Endothelial cell of umbilical vein (primary cell): ENCODE measurements at places on chromosomes 4 and X.

GRCh38 chr4:38724475-38724808 lies 58.3 kb downstream of the TLR10 start:
- DNase-seq = no peak

DNA sequence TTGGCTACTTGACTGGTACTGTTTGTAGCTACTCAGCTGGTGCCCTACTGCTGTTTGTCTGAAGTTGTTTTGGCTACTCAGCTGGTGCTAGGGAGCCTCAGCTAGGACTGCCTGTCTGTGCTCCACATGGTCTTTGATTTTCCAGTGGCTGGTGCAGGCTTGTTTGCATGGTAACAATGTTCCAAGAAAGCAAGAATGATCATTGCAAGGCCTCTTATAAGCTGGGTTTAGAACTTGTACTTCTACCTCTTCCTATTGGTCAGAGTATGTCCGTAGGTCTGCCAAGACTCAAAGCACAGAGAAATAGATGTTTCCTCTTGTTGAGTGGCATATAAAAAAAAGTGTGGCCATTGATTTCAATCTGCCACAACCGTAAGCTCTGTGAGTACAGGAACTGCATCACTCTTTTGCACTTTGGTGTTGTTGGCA lies 17.6 kb downstream of the NFKB1 start:
- no peak for DNase-seq

DNA sequence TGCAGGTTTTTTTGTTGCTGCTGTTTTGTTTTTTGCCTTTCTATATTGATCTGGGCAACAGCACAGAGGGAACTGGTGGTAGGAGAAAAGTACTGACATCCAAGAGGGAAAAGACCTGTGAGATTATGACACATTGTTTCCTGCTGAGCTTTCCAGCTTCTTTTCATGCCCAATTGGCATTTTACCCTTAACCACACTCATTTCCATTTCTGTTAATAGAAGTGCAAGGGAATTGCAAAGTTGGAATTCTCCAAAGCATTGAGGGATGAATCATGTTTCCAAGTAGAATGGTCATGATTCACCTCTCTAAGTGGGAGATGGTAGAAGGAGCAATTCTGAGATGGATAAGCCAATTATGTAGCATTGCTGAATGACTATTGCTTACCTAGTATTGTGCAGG lies 161.5 kb downstream of the PPARGC1A start:
- DNase-seq = no peak

DNA sequence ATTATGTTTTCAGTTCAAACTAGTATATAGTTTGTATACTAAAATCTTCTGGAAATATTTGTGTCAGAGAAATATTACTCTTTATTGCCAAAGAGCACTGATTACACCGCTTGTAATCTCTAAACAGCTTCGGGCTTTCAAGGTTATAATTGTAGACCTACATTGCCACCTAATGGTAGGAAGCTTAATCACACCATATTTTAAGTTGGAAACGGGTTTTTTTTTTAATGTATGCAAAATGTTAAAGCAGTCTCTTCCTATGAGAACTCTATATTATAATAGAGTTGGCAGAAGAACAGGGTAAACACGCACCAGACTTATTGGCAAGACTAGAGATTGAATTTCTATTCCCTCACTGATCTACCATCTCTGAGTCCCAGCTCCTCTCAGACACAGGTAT lies 19.5 kb upstream of the NFXL1 start:
- peak; percentile 45 for DNase-seq

- DNase-seq = no peak
These were observed 55.1 kb downstream of the NBDY start for GRCh38 chrX:56783996-56784620.

DNA sequence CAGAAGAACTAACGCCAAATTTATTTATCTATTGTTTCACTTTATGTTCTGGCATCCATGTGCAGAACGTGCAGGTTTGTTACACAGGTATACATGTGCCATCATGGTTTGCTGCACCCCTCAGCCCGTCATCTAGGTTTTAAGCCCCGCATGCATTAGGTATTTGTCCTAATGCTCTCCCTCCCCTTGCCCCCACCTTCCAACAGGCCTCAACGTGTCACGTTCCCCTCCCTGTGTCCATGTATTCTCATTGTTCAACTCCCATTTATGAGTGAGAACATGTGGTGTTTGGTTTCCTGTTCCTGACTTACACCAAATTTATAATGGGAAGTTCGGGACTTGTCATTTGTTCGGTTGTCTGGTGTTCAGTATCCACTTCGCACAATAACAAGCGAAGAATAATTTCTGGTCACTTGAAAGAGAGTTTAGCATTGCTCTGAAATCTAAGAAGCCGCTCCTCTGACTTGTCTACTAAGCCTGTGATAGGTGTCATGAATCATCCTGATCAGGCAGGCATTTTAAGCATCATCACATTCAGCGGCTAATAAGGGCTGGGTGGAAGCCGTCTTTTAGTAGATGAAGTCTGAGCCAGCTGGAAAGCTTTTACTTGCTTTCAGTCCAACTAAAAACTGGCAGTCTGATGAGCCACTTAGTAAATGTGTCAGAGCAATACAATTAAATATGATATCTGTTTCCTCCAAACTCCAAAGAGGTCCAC lies 1065.7 kb upstream of the PABPC4L start:
- DNase-seq = no peak

DNA sequence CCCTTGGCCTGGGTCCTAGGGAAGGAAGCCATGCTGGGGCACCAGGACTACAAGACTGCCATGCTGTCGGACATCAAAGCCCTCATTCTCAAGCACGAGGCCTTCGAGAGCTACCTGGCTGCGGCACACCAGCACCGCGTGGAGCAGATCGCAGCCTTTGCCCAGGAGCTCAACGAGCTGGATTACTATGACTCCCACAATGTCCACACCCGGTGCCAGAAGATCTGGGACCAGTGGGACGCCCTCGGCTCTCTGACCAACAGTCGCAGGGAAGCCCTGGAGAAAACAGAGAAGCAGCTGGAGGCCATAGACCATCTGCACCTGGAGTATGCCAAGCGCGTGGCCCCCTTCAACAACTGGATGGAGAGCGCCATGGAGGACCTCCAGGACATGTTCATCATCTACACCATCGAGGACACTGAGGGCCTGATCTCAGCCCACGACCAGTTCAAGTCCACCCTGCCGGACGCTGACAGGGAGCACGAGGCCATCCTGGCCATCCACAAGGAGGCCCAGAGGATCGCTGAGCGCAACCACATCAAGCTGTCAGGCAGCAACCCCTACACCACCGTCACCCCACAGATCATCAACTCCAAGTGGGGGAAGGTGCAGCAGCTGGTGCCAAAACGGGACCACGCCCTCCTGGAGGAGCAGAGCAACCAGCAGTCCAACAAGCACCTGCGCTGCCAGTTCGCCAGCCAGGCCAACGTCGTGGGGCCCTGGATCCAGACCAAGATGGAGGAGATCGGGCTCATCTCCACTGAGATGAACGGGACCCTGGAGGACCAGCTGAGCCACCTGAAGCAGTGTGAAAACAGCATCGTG lies 487.0 kb downstream of the TRAM1L1 start:
- DNase-seq = no peak

- no peak for DNase-seq
These were observed 397.7 kb downstream of the IL15 start for GRCh38 chr4:142034101-142034500.

- DNase-seq = no peak
These were observed 673.4 kb downstream of the TRIML1 start for GRCh38 chr4:188812644-188813043.
